ENCODE measurements at places on chromosomes 16 and 17.
A peak's percentile ranks its signal among the peaks of the same experiment; 100 is the strongest.

GRCh38 chr17:2179615-2180295 is 123.8 kb downstream of the SMG6 start:
- DNase-seq: no peak

GRCh38 chr16:49464093-49464492 is 90.5 kb downstream of the C16orf78 start:
- no peak for DNase-seq

GRCh38 chr17:36608794-36609497 is 7.6 kb downstream of the MRM1 start:
- DNase-seq: no peak

- DNase-seq: no peak
Measured at GRCh38 chr17:80244871-80245509, 15.7 kb upstream of the RNF213 start.

- DNase-seq: no peak
Measured at GRCh38 chr17:16999931-17000625, 28.2 kb upstream of the TNFRSF13B start.

- DNase-seq: no peak
Measured at GRCh38 chr16:81324808-81325207, 10.0 kb downstream of the GAN start.

DNA sequence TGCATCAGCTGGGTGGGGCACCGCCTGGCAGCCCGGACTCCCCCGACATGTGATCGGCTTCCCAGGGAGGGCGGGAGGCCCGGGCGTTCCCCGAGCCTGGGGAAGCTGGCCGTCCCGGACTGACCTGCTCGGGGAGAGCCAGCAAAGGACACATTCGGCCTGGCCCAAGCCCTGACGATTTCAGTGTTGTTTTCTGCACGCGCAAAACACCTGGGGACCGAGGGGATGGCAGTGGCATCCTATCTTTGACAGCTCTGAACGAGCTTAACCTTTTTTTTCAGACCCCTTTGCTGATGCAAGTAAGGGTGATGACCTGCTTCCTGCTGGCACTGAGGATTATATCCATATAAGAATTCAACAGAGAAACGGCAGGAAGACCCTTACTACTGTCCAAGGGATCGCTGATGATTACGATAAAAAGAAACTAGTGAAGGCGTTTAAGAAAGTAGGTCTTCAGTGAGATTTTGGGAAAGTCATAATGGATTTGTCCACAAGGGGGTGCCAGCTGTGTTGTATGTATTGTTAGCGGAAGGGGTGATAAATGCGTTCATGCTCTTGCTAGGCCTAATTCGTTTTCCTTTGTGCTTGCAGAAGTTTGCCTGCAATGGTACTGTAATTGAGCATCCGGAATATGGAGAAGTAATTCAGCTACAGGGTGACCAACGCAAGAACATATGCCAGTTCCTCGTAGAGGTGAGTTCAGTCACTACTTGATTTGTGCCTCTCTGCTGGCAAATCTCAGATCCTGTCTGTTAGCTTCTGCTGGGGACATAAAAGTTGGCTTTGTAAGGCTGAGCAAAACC is 1.0 kb downstream of the EIF1 start:
- DNase-seq: peak; percentile 35

DNA sequence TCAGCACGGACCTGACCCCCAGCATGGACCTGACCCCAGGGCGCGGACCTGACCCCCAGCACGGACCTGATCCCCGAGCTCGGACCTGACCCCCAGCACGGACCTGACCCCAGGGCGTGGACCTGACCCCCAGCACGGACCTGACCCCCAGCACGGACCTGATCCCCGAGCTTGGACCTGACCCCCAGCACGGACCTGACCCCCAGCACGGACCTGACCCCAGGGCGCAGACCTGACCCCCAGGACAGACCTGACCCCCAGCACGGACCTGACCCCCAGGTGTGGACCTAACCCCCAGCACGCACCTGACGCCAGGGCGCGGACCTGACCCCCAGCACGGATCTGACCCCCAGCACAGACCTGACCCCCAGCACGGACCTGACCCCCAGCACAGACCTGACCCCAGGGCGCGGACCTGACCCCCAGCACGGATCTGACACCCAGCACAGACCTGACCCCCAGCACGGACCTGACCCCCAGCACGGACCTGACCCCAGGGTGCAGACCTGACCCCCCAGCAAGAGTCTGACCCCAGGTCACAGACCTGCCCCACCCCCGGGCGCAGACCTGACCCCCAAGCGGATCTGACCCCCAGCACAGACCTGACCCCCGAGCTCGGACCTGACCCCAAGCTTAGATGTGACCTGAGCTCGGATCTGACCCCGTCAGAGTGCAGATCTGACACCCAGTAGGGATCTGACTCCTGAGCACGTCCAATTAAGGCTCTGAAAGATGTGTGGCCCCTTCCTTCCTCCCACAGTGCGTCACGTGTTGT is 98.7 kb downstream of the C16orf95 start:
- DNase-seq: no peak
